ENCODE measurements at places on chromosomes 1 and 21. TPM values are rescaled to one million over a fixed set of nuclear protein-coding genes. Genes with fewer than 3 reads are reported as not detected.

DMRTA2 gene
- total RNA-seq = 0.22 TPM

SPSB1 gene
- 27.8 TPM for total RNA-seq

GJC2 gene
- 0.66 TPM for total RNA-seq

LCE2B gene
- total RNA-seq = not detected

SLC22A15 gene
- total RNA-seq = 0.74 TPM

ECE1 gene
- total RNA-seq = 71.9 TPM

HES3 gene
- total RNA-seq = not detected

APCS gene
- not detected for total RNA-seq

NEK2 gene
- total RNA-seq = 47.4 TPM

SAMSN1 gene
- total RNA-seq = not detected

C8B gene
- not detected for total RNA-seq

PCP4 gene
- not detected for total RNA-seq

PTPN22 gene
- not detected for total RNA-seq

PLEKHA6 gene
- 21.5 TPM for total RNA-seq

C1orf94 gene
- total RNA-seq = not detected

C1orf87 gene
- not detected for total RNA-seq

SLC25A34 gene
- 0.48 TPM for total RNA-seq

PLA2G2C gene
- total RNA-seq = not detected

C1orf226 gene
- total RNA-seq = 0.91 TPM

ASPM gene
- 22.7 TPM for total RNA-seq

CLCA1 gene
- not detected for total RNA-seq

C1QTNF12 gene
- total RNA-seq = 1.7 TPM

FAM163A gene
- not detected for total RNA-seq

ORC1 gene
- 19.3 TPM for total RNA-seq

PADI2 gene
- 1.1 TPM for total RNA-seq

CD34 gene
- not detected for total RNA-seq

CYP4Z1 gene
- not detected for total RNA-seq

ARHGEF2 gene
- 29.2 TPM for total RNA-seq

ADAMTS5 gene
- total RNA-seq = not detected

SAMD13 gene
- 1.1 TPM for total RNA-seq

LCE1A gene
- total RNA-seq = not detected

FABP3 gene
- total RNA-seq = not detected

SPRR2A gene
- not detected for total RNA-seq

DBT gene
- 2.3 TPM for total RNA-seq

RWDD3 gene
- total RNA-seq = 9.4 TPM

ETV3L gene
- not detected for total RNA-seq

NBPF10 gene
- 0.55 TPM for total RNA-seq

RGS8 gene
- total RNA-seq = not detected

LHX4 gene
- total RNA-seq = 0.32 TPM

ALPL gene
- total RNA-seq = 0.14 TPM

FMO4 gene
- 0.75 TPM for total RNA-seq

UQCRHL gene
- total RNA-seq = 6.5 TPM

AXDND1 gene
- 0.55 TPM for total RNA-seq

GFI1 gene
- 0.26 TPM for total RNA-seq

NBPF14 gene
- 17.9 TPM for total RNA-seq

KCNK2 gene
- 0.16 TPM for total RNA-seq

OLIG2 gene
- total RNA-seq = not detected

C2CD4D gene
- not detected for total RNA-seq

SFN gene
- 630 TPM for total RNA-seq

TEDDM1 gene
- not detected for total RNA-seq

SPTA1 gene
- not detected for total RNA-seq

Measured in A549 treated with ZK216348 at 1 μM for 4 hours (cell line).